ENCODE measurements at places on chromosomes 5 and 9.

DNA sequence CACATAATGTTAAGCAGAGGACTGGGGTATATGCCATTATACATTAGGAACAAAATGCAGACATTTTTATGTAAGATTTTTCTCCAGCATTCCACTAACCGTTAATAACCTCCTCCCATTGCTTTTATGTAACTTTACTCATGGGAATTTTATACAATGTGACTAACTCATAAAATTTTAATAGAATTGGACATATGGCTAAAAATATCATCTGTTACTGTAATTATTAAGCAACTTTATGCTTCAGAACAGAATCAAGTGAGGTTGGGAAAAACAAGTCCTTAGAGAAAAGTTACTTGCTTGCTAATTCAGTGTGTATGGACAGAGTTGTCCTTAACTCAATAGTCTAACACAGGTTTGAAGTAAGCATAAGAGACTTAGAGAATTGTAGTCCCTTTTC lies 54.8 kb upstream of the PCSK1 start:
- DNase-seq: no peak

DNA sequence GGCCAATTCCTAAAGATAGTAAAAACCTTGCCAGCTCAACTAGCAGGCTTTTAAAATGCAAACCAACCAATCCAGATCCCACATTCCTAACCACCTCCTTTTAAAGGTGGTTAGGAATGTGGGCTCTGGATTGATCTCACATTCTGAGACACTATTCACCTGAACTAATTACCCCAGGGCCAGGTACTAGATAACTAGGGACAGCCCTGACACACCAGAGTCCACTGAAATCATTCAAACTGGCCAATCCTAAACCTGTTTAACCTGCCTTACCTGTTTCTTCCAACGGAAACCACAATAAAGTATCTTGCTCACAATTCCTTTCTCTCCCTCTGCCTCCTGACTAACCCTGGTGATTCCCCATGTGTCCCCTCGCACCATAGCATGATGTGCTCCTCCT lies 168.3 kb upstream of the DMAC1 start:
- DNase-seq: no peak

GRCh38 chr5:170520372-170520771 lies 16.6 kb downstream of the KCNIP1 start:
- no peak for DNase-seq

- no peak for DNase-seq
Observed at GRCh38 chr5:321726-322251, 275 bp downstream of the AHRR start.

DNA sequence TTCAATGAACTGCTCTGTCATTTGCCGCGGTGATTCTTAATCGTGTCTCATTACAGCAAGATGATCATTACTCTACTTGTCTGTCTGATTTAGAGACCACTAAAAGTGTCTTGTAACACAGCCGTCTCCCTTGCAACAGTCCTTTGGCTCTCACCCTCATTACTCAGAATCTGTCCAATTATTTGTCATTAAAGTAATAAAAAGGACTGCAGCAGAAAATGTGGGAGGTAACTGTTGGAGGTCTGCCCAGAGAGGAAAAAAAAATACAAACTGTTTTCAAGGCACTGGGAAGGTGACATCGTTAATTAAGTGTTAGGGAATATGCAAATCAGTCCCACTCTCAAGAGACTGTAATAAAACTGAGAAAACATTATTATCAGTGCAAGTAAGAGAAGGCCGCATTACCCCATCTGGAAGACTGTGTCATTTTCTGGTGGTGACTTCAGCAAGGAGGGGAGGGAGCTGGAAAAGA lies 281.0 kb downstream of the RASEF start:
- no peak for DNase-seq

Measured in HTR-8/SVneo (cell line).